ENCODE measurements at places on chromosomes 1 and 21.

DNA sequence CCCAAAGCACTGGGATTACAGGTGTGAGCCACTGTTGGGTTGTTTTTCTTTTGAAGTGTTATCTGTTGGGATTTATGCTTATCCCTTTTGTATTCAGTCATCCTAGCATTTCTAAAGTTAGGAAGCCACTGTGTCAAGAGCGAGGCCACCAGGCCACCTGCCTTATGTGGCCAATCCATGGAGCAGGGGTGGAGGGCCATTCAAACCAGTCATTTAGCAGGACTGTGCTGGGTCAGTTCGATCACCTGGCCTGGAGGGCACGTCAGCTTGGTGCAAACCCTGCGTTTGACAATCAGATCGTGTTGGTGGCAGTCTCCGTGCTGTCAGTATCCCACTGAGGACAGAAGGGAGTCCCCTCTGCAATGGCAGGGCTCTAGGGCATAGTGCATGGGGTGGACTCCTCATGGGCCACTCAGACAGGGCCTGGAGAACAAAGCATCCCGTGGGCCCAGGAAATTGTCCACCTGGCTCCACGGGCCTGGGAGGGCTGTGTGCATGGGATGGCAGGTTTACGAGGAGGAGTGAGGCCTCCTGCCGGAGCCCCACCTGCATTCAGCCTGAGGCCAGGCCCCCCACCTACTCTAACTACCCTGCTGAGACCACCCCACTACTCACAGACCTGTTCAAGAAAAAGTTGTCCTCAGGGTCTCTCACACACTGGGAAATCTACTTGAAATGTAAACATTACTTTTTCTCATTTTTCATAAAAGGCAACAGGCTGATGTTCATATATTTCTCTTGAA lies 242.3 kb downstream of the SDCCAG8 start:
- DNase-seq = no peak

DNA sequence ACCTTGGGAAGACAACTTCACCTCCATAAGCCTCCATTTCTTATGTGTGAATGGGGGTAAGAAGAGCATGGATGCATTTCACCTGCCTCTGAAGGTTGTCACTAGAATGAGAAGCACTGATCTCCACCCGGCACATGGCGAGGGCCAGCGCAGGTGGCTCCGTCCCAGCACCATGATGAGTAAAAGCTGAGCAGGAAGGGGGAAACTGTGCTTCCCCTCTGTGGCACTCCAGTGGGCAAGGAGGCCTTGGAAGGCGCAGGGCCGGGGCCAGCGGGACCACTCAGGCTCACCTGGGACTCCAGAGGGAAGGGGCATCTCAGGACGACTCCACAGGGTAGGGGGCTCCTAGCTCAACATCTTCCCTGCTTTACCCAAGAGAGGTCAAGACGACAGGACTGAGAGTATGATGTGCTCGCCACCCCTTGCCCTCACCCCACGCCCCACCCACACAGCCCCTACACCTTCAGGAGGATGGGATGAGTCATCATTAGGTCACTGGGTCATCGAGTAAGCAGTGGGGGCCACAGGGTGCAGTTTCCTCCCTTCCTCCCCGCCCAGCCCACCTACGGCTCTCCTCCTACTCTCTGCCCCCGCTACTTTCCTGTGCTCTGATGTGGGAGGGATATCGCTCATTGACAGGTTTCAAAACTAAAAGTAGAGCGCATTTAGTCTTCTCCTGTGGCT lies 112.1 kb downstream of the HIVEP3 start:
- DNase-seq = no peak

- no peak for DNase-seq
These were observed 186.4 kb downstream of the MRPL39 start for GRCh38 chr21:25420831-25421230.

DNA sequence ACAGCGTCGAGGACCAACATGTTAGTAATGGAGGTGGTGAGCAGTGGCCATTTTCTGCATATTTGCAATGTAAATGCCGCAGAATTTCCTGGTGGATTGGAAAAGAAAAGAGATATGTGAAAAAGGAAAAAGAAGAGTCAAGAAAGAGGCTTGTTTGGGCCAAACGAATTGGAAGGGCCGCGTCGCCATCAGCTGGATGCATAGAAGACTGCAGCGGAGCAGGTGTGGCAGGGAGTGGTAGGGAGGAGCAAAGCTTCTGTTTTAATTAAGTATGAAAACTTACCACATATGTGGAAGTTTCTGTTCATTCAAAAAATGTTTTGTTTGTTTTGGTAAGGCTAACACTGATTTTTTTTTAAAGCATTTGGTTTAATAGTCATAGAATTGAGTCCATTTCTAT lies 690.7 kb downstream of the NCAM2 start:
- DNase-seq = peak; percentile 65

DNA sequence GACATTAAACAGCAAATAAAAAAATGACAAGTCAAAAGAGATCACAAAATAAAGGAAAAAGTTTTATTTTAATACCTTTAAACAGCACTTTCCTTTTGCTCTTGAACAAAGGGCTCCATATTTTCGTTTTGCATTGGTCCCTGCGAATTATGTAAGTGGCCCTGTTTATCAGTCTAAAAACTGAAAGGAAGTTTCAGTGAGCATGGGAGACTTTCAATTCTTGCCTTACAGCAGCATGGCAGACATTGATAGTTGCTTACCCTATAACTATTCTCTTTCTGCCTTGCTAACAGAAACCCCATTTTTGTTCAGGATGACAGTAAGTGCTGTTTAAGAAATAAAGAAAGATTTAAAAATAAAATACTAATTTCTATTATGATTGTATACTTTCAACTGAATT lies 5.2 kb upstream of the SH3GLB1 start:
- DNase-seq = peak; percentile 62

DNA sequence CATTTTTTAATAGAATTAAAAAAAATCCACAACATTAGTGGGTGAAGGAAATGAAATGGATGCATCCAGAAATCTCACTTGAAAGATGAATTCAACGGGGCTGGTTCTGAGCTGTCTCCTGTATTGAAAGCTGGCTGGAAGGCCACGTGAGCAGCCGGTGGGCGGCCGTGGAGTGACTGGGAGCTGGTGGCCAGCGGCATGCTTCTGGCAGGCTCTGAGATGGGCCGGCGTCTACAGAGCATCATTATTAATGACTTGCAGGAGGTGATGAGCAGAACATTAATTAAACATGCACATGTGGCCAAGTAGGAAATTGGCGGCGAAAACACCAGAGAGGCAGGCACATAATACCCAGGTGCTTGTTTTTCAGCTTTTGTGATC lies 115.6 kb upstream of the LMO4 start:
- DNase-seq = no peak
